ENCODE measurements at places on chromosomes 1 and 21.

DNA sequence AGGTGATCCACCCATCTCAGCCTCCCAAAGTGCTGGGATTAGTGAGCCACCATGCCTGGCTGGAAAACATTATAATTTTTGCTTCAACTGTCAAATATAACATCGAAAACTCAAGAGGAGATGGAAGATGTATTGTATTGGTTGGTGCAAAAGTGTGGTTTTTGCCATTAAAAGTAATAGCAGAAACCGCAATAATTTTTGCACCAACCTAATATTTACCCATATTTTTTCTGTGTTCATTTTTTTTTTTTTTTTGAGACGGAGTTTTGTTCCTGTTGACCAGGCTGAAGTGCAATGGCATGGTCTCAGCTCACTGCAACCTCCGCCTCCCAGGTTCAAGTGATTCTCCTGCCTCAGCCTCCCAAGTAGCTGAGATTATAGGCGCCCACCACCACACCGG, 27.1 kb upstream of the SHE start:
- DNase-seq = no peak

DNA sequence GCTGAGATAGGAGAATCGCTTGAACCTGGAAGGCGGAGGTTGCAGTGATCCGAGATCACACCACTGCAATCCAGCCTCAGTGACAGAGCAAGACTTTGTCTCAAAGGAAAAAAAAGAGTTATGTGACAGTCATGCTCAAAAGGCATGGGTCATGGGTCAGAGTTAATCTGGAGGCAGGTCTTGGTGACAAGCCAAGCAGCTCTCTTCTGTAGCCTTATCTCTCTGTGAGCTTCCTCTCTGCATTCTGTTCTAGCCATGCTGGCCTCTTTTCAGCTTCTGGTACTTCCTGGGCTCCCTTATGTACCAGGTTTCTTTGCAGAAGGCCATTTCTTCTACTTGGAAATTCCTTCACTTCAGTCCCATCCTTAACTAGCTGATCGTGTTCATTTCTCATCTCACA, 63.6 kb downstream of the NGF start:
- no peak for DNase-seq

GRCh38 chr1:15733218-15733725, 2.8 kb upstream of the SLC25A34 start:
- DNase-seq = no peak

GRCh38 chr1:201173736-201174135, 16.9 kb upstream of the IGFN1 start:
- no peak for DNase-seq

DNA sequence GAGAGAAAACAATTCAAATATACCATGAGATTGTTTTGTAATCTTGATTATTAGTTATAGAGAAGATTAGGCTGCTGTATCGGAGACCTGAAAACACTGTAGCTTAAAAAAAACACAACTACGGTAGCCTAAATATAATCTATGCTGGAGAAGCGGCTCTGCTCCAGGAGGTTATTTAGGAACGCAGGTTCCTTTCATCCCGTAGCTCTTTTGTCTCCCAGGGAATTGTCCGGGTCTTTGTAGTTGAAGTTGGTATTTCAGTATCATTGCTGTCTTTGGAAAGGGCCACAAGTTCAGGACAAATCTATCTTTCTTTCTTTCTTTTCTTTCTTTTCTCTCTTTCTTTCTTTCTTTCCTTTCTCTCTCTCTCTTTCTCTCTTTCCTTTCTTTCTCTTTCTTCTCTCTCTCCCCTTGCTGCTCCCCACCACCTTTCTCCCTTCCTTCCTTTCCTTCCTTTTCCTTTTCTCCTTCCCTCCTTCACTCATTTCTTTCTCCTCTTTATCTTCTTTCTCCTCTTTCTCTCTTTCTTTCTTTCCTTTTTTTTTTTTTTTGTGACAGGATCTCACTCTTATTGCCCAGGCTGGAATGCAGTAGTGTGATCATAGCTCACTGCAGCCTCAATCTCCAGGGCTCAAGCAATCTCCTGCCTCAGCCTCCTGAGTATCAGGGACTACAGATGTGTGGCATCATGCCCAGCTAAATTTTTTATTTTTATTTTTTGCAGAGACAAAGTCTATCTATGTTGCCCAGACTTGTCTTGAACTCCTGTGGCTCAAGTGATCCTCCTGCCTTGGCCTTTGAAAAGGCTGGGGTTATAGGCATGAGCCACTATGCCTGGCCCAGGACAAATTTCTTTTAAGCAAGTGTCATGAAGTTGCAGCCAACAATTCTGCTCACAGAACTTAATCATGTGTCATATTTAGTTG, 10.9 kb upstream of the NFIA start:
- DNase-seq = no peak

- no peak for DNase-seq
These were observed 4.3 kb downstream of the LCK start for GRCh38 chr1:32255072-32256071.

DNA sequence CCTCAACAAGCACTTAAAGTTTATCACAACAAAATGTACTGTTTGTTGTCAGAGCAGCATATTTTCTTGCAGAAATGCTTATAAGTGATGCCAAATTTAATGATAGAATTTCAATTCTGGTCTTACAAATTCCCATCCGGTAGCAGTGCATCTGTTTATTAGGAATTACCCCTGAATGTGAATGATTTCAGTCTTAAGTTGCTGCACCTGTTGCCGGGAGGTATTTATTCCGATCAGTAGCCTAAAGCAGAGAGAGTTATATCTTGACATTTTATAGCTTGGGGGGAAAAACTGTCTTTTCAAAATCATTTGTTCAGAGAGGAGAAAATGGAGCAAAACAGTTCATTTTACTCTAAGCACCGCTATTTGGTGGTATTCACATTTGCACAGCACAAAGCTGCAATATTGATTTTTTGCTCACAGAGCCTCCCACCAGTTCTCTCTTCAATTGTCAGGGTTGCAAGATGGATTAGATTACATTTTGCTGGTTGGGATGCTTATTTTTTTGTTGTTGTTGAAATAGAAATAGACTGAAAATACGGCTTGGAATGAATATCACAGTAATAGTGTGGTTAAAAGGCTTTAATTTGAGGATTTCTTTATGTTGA, 98.6 kb downstream of the ADGRL2 start:
- no peak for DNase-seq

GRCh38 chr1:213723187-213723586, 264.6 kb upstream of the PROX1 start:
- DNase-seq = no peak

DNA sequence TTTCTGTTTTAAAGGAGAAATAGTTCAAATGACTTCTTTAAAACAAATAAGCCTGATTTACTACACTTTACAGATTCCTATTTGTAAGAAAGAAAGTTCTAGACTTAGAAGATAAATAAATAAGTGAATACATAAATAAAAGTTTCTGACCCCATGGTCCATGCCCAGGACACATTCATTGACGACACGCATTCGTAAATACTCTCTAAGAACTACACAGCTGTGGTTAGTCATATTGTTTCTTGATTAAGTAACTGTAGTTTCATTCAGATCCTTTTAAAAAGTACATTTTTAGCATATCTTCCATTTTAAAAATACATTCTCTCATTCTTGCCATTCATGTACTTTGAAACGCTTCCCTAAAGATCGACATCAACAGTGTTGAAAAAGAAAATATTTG, 497.4 kb downstream of the SETD4 start:
- DNase-seq = no peak

GRCh38 chr1:35539073-35539823, 18.0 kb downstream of the KIAA0319L start:
- DNase-seq = no peak

DNA sequence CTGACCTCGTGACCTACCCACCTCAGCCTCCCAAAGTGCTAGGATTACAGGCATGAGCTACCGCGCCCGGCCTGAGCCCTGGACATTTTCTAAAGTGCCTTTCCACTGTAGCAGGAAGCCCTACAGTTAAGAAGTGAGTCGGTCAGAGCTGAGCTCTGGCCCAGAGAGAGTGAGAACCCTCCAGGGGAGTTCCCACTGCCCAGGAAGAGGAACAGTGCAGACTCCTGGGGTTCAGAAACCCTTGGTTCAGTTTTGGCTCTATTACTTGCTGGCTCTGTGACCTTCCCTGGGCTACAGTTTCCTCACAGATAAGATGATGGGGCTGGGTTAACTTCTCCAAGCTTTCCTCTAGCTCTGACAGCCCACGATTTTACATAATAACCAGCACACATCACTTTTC, 20.9 kb downstream of the SLC9A1 start:
- DNase-seq = no peak

- DNase-seq = no peak
These were observed 50.0 kb upstream of the POGK start for GRCh38 chr1:166789286-166789685.

- no peak for DNase-seq
These were observed 446.5 kb downstream of the PTBP2 start for GRCh38 chr1:97168056-97168455.

DNA sequence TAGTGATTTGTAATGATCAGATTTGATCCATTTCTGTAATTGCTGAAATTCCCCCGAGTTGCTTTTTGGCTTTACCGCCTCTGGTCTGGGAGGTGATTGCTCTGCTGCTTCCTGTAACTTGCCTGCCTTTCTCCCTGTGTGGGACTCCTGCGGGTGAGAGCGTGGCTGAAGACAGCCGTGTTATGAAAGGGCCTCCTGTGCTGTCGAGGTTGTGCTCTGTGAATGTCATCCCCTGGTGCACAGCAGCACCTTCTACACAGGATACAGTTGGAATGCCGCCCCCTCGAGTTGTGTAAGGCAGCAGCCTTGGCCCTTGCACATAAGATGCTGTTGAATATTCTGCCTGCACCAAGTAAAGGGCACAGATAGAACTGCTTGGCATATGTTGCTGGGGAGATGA, 5.9 kb downstream of the SOD1 start:
- no peak for DNase-seq

DNA sequence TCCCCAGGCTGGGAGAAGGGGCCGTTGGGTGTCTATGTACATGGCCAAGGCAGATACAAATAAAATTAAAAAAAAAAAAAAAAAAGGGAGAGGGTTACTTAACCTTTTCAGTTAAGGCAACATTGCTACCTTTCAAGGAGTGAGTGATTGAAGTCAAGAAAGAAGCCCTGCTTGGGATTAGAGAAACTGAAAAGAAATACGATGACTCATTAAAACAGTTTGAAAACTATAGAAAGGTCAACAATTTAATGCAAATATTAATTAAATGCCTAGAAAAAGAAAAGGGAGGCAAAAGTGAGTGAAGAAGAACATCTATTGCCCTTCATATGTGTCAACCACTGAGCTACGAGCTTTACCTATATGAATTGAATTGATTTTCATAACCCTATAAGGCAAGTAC, 69.5 kb downstream of the TM2D1 start:
- no peak for DNase-seq

DNA sequence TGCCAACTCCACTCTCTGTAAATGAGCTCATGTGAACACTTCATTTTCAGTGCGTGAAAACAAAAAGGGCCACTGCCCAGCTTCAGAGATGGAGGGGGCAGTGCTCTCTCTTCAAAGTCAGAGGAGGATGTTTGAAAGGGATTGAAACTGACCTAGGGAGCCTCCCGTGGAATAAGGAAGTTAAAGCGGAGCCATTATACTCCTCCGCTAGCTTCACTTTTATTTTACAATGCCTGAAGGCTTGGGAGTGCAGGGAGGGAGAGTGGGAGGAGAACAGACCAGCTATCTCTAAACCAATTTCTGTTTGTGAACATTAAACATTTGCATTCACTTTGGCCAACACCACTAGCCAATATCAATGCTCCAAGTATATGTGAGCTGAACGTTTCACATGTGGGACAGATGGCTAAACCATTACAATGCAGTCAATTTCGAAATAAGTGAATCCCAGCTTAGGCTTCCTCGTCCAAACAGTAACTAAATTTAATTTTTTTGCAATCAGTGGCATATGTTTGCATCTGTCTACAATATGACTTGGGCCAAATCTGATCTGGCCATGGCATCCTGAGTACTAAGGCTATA, 126.9 kb downstream of the ESRRG start:
- DNase-seq = no peak

GRCh38 chr1:209751627-209752231, 4.1 kb upstream of the TRAF3IP3 start:
- DNase-seq = no peak

GRCh38 chr1:207058252-207058651, 5.2 kb downstream of the PFKFB2 start:
- no peak for DNase-seq

Measured in stimulated activated CD8-positive, alpha-beta memory T cell treated with anti-CD3 and anti-CD28 coated beads, Interleukin-7, amount 100 ng/mL, for 24 hours (primary cell).